ENCODE measurements at places on chromosomes 5 and 9.

DNA sequence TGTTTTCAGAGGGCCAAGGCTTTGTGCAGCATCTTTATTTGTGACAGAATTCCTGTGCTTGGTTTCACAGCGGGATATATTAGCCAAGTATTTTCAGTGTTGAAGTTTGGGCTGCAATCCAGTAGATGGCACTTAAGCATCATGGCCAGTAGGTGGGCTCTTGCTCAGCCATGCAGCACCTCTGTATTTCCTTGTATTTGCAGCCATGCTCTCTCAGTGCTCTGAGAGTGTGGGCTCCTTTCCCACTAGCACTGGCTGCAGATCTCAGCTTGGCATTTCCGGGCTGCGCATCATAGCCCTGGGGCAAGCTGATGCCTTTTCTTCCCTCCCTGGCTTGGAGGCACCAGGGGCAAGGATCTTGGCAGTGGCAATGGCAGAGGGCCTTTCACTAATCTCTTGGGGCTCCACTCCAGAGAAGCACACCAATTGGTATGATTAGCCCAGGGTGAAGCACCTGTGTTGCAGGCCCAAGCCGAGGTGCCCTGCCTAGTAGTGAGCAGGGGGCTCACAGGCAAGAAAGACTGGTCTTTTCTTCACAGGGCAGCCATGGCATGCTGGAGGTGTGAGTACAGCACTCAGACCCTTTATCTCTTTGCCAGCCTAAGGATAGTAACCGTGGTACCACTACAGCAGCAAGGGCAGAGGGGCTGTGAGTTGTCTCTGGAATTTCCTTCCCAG, 48.3 kb downstream of the SLCO6A1 start:
- DNase-seq: no peak

DNA sequence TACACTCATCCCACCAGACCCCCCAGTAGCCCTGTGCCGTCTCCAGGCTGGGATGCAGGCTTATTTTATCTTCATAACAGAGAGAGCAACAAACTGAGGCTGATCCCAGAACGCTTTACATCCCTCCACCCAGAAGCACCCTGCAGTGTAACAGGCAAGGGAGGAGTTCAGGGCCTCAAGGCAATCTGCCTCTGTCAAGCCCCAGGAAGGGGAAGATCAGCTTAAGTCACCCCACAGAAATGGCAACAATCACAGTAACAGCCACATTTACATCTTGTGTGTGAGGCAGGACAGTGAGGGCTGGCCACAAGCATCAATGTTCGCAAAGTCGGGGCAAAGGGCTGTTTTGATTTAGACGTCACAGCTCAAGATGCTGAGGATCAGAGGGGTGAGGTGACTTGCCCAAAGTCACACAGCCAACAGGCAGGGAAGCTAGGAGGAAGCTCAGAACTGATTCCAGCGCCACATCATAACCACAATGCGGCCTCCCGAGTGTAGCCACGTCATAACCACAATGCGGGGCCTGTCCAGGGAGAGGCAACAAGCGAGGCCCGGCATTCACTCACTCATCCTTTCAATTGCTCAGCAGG, 14.4 kb downstream of the STK10 start:
- no peak for DNase-seq

DNA sequence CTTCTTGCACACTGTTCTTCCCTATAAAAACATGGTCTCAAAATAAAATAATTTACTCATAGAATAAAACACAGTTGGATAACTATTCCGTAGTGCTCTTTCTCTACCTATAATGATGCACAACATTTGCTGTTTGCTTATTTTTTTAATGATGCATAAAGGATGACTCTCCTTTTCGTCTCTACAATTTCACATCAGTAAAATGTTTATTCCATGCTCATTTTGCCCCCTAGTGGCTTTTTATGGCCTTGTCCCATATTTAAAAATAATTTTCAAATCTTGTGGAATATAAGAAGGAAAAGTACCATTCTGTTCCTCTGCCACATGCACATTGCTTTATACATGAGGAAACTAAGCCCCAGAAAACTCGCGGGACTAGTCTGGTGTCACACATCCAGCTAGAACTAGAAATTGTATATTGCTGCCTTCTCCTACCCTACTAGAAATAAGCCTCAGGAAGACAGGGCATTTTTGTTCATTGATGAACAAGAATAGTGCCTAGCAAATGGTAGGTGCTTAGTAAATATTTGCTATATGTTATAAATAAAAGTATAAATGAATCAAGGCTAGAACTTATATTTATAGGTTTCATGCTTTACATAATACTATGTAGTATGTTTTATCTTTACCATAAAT, 12.7 kb downstream of the KCTD16 start:
- DNase-seq: no peak

DNA sequence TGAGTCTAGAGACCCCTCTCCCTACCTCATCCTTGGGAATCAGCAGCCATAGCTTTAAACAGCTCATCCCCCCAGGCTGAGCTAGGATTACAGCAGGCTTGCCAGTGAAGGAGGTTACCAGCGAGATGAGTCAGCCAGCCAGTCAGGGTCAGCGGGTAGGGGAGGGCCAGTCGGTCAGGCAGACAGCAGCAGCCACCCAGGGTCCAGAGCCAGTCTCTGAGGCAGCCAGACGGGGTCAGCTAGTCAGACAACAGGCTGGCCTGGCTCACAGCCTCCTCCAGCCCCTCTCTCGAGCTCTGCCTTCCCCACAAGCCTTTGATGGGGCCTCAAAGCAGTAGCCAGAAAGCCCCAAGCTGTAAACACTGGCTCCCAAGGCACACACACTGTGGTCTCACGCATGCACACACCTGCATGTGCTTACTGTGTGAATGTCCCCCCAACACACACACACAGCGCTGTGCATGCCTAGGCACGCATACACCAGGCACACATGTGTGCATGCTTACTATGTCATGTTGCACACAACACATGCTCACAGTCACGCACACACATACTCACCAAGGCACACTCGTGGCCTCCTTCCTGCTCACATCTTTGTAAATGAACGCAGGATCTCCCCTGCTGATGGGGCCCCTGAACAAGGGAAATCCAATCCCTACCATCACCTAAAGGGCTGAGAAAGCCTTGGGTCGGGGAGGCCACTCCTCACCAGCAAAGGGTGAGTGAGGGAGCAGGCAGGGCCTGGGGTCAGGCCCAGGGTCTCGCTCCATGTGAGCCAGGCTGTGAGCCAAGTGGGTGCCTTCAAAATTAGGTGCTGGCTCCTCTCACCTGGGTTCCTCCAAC, 28.2 kb upstream of the CPLX2 start:
- DNase-seq: no peak

DNA sequence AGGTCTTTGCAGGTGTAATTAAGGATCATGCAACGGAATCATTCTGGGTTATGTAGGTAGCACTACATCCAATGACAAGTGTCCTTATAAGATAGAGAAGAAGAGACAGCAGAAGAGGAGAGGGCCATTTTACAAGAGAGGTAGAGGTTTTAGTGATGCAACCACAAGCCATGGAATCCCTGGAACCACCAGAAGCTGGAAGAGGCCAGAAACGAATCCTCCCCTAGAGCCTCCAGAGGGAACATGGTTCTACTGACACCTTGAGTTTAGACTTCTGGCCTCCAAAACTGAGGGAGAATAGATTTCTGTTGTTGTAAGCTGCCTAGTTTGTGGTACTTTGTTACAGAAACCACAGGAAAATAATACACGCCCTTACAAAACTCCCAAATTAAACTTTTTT, 3.5 kb downstream of the FYB1 start:
- DNase-seq: no peak

Measured in NCI-H510A (cell line).